Activated CD8-positive, alpha-beta T cell treated with anti-CD3 and anti-CD28 coated beads, Interleukin-2, amount 10 ng/mL, durations not matched to agents 7 days and 5 days (primary cell): ENCODE measurements at places on chromosomes 7 and 10. TPM values are rescaled to one million over a fixed set of nuclear protein-coding genes. Genes with fewer than 3 reads are reported as not detected.

GRCh38 chr10:92753865-92754264 lies 64.1 kb downstream of the HHEX start:
- no peak for DNase-seq

The HDAC9 gene
- 1.4 TPM for total RNA-seq

The UCN3 gene
- not detected for total RNA-seq

GRCh38 chr10:83371696-83372490 lies 767.4 kb upstream of the GHITM start:
- DNase-seq = no peak

DNA sequence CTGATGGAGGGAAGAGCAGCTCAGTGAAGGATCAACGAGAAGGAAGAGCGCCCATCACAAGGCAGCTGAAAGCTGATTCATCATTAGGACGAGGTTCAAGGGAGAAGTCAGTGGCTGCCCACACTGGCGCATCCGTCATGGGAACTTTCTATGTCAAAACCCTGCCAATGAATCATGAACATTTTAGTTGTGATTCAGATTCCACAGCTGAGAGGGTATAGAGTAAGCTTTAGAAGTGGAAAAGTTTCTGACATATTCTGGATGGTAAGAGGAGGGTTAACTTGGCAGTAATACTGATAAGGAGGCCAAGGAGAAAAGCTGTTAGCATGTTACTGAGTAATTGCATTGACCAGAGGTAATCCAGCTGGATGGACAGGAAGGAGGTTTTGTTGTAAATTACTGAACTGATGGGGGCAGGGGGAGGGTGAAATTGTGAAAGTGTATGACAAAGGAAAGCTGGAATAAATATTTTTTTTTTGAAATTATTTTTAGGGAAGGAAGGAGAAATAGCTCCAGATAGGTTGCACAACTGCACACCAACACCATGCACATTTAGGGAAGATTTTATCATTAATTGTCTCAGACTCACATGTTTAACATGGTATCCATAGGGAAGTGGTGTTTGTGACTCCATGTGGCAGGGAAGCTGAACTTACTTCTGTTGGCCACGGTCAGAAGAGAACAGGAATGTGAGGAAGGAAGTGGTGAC lies 78.3 kb upstream of the NRP1 start:
- DNase-seq = no peak

- DNase-seq = no peak
Observed at GRCh38 chr7:21641546-21641945, 98.7 kb downstream of the DNAH11 start.

The CCSER2 gene
- total RNA-seq = 78.8 TPM

DNA sequence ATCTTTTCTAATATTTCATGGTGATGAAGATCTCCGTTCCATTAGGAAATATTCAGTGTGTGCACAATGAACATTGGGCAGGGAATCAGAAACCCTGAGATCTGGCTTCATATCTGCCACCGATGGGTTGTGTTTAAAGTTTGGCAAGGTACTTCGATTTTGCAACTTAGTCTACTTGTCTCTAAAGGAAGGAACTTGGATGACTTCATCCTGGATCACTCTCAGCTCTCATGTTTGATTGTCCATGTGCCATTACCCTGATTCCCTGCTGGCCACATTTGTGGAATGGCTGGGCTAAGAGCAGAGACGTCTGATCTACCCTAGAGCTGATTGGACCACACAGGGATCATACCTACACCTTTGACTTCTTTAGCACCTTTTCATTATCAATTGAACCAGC lies 177.0 kb upstream of the KMT2E start:
- DNase-seq = no peak

GRCh38 chr10:6530211-6530840 lies 49.8 kb downstream of the PRKCQ start:
- DNase-seq = peak; percentile 93
